H1 (cell line): ENCODE measurements at places on chromosomes 2 and 18. TPM values are rescaled to one million over a fixed set of nuclear protein-coding genes. Genes with fewer than 3 reads are reported as not detected.

The CFAP53 gene
- 0.05 and 0.08 TPM in 2 replicates for polyA plus RNA-seq

The ETAA1 gene
- 3.2 and 5.9 TPM in 2 replicates for polyA plus RNA-seq

The KIF1A gene
- polyA plus RNA-seq = 61.3 and 83.2 TPM in 2 replicates

The NEUROD1 gene
- 0.08 TPM in 2 replicates for polyA plus RNA-seq

The RAX gene
- 0.12 and 0.36 TPM in 2 replicates for polyA plus RNA-seq

The IL1RN gene
- polyA plus RNA-seq = not detected in 2 replicates

The RSAD2 gene
- polyA plus RNA-seq = not detected in 2 replicates

The PLGLB1 gene
- 0.14 TPM in 2 replicates for polyA plus RNA-seq
